NCI-H1048 (cell line): ENCODE measurements at places on chromosomes 2 and 18.

GRCh38 chr2:24245986-24246776 lies 71.3 kb downstream of the FAM228A start:
- DNase-seq, result no peak

GRCh38 chr2:153940511-153940910 lies 68.8 kb downstream of the GALNT13 start:
- DNase-seq, result no peak

DNA sequence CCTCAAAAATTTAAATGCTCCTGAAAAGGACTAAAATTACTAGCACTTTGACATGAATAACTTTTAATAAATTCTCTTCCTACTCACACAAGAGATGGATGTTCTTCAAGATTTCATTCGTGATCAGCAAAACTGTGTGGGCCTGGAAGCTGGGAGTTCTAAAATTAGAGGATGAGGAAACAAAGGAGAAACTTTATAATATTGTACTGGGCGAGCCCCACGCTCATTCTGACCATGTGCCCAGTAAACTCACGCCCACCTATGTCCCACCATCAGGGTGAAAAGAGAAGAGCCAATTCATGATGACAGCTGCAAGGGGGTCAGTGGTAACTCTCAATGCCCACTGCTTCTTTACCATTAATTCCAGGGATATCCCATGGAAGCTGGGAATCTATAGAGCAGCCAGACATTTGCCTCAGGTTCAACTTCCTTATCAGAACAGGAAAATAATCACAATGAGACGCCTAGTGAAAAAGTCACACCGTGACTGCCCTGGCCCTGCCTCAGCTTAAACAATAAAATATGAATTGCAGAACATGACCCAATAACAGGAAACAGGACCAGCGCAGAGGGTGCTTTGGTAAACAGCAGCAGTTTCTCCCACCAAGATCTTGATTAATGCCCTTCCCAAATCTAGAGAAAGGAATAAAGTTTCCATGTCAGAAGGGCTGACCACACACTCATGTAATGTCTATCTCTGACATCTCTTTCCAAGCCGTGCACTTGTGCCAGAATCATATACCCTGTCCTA lies 438.6 kb downstream of the TXNL1 start:
- no peak for DNase-seq

DNA sequence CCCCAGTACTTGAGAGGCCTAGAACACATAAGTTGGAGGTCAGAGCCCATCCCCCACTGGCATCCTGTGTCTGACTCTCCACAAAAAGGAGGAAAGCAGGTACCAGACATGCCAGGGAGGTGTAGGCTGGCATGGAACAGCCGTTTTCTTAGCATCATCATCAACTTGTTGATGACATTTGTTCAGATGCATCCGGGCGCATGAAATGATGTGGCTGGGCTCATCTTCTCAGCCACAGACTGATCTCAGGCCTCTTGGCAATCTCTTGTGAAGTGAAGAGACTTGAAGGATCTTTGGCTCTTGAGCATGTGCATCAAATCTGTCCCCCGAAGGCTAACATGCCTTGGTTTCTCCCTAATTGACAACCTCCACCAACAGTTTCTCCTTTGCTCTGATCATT lies 243.3 kb downstream of the TSN start:
- DNase-seq, result no peak

- DNase-seq, result no peak
These were observed 19.0 kb upstream of the SERPINB2 start for GRCh38 chr18:63868546-63868945.

DNA sequence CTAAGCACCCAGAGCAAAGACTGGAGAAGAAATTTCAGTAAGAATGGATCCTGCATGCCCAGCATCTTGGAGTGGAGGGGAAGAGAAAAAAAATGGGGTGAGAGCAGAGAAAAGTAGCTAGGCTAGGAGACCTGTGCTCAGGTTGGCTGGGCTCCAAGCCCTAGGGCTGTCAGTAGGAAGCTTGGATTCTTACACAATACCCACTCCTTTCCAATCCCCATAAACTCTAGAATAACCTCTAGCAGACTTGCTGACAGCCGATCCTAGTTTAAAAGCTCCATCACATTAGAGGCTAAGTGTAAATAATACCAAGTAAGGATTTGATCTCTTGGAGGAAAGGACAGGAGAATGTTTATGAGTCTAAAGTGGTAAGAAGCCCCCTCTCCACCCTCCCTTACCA lies 46.2 kb upstream of the NABP1 start:
- no peak for DNase-seq

- DNase-seq, result no peak
These were observed 353.1 kb downstream of the IRS1 start for GRCh38 chr2:226446406-226447001.

GRCh38 chr2:212745359-212745758 lies 206.8 kb upstream of the ERBB4 start:
- DNase-seq, result no peak

GRCh38 chr18:44766450-44766849 lies 85.8 kb downstream of the SETBP1 start:
- no peak for DNase-seq

DNA sequence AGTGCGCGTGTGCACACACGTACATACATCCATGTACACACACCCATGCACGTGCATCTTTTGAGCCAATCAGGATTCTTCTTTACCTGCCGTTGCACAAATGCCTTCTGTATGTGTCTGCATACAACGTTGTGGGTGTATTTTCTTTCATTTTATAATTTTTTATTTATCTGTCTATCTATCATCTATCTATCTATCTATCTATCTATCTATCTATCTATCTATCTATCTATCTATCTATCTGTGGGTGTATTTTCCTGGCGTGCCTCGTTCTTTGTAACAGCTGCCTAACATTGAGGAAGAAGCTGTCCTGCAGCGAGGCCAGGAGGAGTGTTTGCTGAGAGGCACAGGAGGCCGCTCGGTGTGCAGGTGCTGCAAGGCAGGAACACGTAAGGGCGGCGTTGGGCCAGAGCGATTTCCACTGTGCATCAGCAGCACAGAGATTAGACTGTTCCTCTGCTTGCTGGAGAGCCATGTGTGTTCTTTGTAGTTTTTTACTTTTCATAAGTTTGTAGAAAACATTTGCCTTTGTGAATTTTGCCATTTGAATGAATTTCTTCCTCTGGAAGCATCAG lies 84.4 kb downstream of the DGKD start:
- no peak for DNase-seq

GRCh38 chr18:73168236-73168635 lies 300.4 kb upstream of the NETO1 start:
- DNase-seq, result no peak

- no peak for DNase-seq
These were observed 65.9 kb downstream of the PDE11A start for GRCh38 chr2:178006710-178007109.

GRCh38 chr2:188077757-188078156 lies 213.9 kb upstream of the GULP1 start:
- no peak for DNase-seq

- DNase-seq, result no peak
These were observed 28.6 kb downstream of the TEX44 start for GRCh38 chr2:231621051-231621879.

- no peak for DNase-seq
These were observed 105.8 kb downstream of the ARHGAP28 start for GRCh38 chr18:6835345-6835744.

GRCh38 chr2:232473467-232473890 lies 14.2 kb downstream of the ECEL1 start:
- no peak for DNase-seq

GRCh38 chr2:181683518-181684453 lies 3.5 kb upstream of the NEUROD1 start:
- no peak for DNase-seq

GRCh38 chr2:69067026-69067630 lies 54.1 kb downstream of the ANTXR1 start:
- DNase-seq, result no peak

- DNase-seq, result no peak
These were observed 196.9 kb downstream of the CTIF start for GRCh38 chr18:48735681-48736255.

- DNase-seq, result no peak
These were observed 111.9 kb downstream of the KCNF1 start for GRCh38 chr2:11023326-11024258.

DNA sequence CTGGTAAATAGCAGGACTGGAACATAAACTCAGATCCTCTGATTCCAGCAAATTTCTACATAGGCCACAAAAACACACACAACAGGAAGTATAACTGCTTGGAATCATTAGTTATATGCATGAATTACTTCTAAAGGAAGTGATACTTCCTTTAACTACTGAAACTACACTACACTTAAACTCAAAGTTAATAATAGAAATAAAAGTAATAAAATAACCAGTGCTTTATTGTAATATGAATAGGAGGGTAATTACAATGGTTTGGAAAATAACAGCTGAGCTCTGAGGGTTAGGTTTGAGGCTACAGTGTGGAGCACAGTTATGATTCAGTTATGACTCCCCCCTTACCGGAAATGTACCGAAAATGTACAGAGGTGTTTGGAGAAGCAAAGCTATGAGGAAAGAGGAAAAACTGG lies 18.5 kb upstream of the POLI start:
- DNase-seq, result no peak

DNA sequence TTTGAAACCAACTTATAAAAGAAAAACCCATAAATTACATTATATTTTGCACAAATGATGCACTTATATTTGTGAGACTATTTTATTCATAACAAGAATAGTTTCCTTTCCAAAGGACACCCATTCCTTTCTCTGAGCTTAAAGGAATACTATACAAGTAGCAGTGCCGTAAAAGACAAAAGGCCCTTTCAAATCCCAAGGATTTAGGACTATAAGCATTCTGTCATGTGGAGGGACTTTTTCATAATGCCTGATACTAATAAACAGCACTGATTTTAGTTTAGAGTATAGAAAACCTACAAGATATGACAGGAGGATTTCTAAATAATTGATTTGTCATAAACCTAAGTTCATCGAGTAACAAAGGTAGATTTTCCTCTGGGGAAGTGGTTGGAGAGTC lies 1134.2 kb upstream of the ZEB2 start:
- no peak for DNase-seq

DNA sequence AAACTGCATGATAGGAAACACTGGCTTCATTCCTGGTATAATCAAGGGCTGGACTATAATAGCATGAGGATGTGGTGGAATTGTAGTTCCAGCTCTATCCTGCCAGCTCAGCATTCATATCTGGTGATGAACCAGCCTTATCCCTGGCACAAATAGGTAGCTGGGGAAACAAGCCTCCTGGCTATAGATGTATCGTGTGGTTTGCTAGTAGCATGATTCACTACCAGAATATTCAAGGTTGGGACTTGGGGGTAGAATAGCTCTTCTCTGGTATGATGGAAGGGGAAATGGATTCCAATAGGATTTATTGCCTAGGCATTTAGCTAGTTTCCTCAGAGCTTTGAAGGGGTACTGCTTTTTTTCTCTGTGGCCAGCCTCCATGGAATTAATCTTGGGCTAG lies 532.8 kb downstream of the FBXO15 start:
- no peak for DNase-seq

- no peak for DNase-seq
These were observed 46.7 kb upstream of the B3GNT7 start for GRCh38 chr2:231348704-231349373.

DNA sequence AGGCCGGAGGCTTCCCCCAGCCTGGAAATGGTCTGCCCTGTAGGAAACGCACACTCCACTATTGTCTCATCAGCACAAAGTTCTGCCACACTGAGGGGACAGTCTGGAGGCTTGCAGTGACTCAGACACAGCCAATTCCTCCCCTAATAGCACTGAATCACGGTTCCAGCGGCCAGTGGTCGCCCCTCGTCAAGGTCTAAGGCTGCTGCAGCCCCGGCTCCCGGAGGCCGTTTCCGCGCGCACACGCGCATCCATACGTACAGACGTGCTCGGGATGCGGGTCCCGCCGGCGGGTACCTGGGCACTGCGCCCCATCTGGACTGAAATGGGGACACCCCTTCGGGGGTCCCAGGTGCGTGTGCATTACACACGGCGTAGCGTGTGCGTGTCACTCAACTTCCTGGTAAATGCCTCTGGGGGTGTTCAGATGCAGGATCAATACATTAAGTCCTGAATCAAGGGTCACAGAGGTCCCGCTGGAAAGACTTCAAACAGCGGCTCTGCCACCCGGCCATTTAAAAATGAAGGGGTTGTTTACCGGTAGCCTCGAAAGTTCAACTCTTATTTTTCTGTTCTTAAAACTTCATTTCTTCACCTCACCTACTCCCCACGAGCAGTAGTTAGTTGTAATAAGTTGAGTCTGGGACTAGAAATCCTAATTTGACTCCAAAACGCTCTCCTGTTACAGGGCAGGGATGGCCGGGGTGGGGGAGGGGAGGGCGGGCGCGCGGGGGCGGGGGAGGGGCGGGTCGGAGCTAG lies 572 bp upstream of the ZNF516 start:
- DNase-seq, result no peak
